ENCODE measurements at places on chromosomes 13 and 19.

- DNase-seq, result no peak
Observed at GRCh38 chr19:29660835-29661234, 4.4 kb upstream of the PLEKHF1 start.

GRCh38 chr13:73142071-73142470, 83.3 kb downstream of the KLF5 start:
- no peak for DNase-seq

- no peak for DNase-seq
Observed at GRCh38 chr13:90445179-90445578, 902.3 kb upstream of the MIR17HG start.

DNA sequence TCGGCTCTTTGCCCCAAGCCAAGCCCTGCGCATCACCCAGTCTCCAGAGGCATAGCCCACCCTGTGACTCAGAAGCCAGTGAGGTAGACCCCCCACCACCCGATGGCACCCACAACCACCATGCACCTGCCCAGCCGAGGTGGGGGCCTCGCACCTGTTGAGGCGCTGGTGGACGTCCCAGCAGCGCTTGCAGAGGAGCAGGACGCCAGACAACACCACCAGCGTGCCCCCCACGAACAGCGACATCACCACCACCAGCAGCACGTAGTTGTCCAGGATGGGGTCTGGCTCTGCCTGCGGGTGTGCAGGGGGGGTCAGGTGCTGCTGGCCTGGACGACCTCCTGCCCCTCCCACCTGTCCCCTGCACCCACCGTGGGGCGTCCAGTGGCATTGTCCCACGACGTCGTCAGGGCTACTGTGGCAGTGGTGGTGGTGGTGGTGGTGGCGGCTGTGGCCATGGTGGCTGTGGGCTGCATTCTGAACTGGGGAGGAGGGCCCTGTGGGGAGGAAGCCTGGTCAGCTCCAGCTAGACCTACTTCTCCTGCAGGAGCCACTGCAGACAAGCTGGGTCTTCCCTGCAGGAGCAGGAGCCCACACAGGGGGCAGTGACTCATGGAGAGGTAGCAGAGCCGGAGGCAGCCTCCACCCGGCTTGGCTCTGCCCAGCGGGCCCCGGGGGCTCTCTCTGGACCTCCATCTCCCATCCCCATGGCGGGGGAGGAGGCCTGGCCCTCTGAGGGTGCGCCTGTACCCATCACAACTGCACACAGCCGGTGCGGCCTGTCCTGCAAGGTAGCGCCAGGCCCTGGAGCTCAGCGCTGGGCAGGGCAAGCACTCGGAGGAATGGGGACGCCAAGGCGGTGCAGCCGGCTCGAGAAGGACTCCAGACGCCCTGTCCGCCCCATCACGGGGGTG, 1.9 kb downstream of the CBARP start:
- DNase-seq, result no peak

GRCh38 chr19:35451338-35452096, 3.5 kb downstream of the FFAR2 start:
- no peak for DNase-seq

DNA sequence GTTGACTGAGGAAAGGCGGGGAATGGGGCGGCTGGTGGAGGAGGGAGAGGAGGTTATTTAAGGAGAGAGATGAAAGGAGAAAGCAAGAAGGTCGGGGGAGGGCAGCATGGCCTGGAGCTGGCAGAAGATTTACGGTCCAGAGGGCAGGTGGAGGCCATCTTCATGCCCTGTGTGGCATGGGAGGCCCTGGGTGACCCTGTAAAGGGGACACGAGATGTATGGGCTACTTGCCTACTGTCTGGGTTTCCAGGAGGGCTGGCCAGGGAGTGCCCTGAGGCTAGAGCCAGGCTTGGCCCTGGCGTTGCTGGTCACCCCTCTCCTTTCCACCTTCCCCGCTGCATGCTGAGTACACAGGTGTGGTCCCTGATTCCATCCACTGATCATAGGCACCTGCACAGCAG, 6.1 kb downstream of the WTIP start:
- no peak for DNase-seq

DNA sequence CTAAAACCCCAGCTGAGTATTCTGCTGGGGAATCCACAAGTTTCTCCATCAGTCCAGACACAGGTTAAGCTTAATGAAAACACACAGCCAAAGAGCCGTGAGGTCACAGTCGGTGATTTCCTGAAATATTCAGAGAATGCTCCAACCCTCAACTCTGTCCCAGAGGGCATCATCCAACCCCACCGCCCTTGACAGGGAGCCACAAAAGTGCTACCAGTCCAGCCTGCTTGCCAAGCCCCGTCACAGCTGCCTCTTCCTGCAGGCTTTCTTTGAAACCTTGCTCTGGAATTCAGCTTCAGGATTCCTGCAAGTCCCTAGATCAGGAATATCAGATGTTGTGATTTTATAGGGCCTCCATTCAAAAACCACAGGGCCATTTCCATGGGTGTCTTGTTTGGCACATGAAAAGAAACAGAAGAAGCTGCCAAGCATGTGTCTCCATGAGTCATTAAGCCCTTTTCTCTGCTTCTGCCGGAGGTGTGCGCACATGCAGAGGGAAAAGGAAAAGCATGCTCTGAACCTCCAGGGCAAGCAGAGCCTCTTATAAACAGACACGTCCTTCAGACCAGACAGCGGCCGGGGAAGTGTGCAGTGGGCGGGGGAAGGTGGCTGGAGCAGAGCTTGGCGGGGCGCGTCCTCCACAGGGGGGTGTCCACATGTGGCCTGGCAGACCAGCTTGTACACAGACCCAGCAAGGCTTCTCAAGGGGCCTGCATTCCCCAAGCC, 164.7 kb downstream of the KATNAL1 start:
- no peak for DNase-seq

DNA sequence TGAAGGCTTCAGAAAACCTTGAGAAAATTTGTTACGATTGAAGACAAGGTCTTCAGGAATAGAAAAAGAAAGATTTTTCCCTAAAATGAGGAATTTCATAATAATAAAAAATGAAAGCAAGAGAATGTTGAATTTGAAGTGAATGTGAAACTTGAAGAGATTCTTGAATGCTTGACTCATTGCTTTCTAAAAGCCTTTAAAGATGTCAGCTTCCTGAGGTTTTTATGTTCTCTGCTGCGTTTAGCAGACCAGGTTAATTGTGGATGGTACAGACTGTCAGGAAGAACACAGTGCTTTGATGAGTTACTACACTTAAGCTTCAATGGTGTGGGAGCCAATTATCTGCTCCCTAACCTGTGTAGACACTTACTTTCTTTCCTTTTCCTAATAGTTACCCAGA, 96.3 kb upstream of the FNDC3A start:
- no peak for DNase-seq

- DNase-seq, result no peak
Observed at GRCh38 chr13:66835040-66835628, 395.0 kb downstream of the PCDH9 start.

- no peak for DNase-seq
Observed at GRCh38 chr13:38784036-38784880, 97.4 kb downstream of the FREM2 start.

DNA sequence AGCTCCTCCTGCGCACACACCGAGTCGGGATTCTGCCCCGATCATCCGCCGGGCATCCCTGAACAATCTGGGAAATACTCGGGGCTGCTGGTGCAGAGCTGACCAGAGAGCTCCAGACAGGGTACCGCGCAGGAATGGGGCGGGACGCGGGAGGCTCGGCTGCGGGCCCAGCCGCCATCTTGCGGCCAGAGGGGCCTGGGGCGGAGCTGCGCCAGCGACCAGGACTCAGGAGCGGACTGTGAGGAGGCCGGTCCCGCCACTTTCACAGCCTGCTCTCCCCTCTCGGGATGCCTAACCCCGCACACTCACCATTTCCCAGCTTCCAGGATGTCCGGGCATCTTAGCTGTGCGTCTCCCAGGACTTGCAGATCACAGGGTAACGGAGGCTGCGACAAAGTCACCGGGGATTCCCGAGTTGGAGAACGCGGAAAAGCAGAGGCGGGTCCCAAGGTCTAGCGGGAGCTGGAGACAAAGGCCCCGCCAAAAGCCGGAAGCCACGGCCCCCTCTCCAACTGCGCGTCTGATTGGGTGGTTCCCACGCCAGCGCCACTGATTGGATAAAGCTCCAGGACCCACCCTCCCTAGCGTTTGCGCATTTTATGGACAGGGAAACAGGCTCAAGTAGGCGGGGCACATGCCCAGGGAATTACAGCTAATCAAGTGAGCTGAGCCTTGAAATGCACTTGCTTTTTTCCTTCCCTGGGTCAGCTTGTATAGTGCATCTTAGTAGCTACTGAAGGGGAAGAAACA, 15.8 kb upstream of the ZNF43 start:
- no peak for DNase-seq

GRCh38 chr19:15790096-15790495, 2.6 kb downstream of the OR10H5 start:
- DNase-seq, result no peak

GRCh38 chr13:98653463-98653985, 76.6 kb upstream of the STK24 start:
- peak; percentile 73 for DNase-seq

- no peak for DNase-seq
Observed at GRCh38 chr13:37981932-37982331, 112.4 kb upstream of the TRPC4 start.

GRCh38 chr19:40165362-40165937, 25.8 kb upstream of the MAP3K10 start:
- DNase-seq, result peak; percentile 86

- DNase-seq, result no peak
Observed at GRCh38 chr13:82571653-82572052, 1310.6 kb downstream of the SLITRK1 start.

- DNase-seq, result no peak
Observed at GRCh38 chr19:44755219-44755618, 6.7 kb downstream of the BCL3 start.

All from KBM-7 (cell line).